ENCODE measurements at places on chromosomes 3 and 15. TPM values are rescaled to one million over a fixed set of nuclear protein-coding genes. Genes with fewer than 3 reads are reported as not detected.
A peak's percentile ranks its signal among the peaks of the same experiment; 100 is the strongest.

Gene SH3GL3
- 0.40 TPM for total RNA-seq

Gene SLC22A14
- total RNA-seq: 0.75 TPM

Gene HESX1
- 0.67 TPM for total RNA-seq

Gene FEZF2
- not detected for total RNA-seq

Gene NEK11
- total RNA-seq: 8.6 TPM

Gene ALDH1A2
- total RNA-seq: 0.47 TPM

Gene ZNF80
- total RNA-seq: not detected

Gene OXTR
- 8.0 TPM for total RNA-seq

Gene NOX5
- 0.05 TPM for total RNA-seq

Gene LRRC2
- total RNA-seq: under 0.01 TPM

Gene KCNAB1
- 0.80 TPM for total RNA-seq

GRCh38 chr15:95604634-95605036 is 725.9 kb upstream of the NR2F2 start:
- no peak for DNase-seq

DNA sequence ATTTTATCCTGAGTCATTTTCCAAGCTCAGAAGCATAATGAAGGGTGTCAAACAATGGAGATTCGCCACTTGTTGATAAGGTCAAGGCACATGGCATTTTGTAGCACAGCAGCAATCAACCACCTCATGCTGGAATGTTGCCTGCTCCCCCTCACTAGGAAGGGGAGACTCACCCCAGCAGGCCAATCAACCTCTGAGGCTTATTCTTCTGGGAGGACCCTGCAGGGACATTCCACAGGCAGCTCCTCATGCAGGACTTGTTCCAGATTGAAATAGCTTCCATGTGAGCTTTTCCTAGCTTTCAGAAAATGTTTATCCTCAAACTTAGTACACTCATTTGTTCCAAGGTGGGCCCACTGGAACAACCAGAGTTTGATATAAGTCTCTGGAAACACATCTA is 77.6 kb downstream of the SSR3 start:
- no peak for DNase-seq

- no peak for DNase-seq
Observed at GRCh38 chr3:53026382-53027162, 19.3 kb downstream of the SFMBT1 start.

DNA sequence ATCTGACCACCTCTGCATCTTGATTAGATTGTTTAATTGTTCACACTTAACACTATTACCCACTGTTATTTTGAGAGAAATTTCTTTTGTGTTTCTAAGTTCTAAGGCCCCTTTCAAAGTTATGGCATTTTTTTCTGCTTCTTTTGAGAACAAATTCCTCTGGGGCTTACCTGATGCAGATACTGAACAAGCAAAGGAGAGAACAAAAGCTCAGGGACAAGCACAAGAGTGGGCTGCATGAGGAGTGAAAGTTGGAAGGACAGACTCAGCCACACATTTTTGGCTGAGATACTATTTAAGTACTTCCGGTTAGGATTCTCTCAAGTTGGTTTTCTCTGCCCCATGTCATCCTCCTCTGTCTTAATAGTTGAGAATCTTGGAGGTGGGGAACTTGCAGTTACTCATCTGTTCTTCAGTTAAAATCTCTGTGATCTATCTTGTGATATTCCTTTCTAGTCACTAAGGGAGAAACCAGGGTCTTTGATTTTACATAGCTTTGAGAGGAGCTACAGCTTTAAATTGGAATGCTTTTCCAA is 54.7 kb downstream of the CMTM6 start:
- no peak for DNase-seq

GRCh38 chr3:14922863-14923262 is 24.5 kb upstream of the NR2C2 start:
- no peak for DNase-seq

- DNase-seq: no peak
Observed at GRCh38 chr3:33317963-33318709, 40.9 kb downstream of the FBXL2 start.

DNA sequence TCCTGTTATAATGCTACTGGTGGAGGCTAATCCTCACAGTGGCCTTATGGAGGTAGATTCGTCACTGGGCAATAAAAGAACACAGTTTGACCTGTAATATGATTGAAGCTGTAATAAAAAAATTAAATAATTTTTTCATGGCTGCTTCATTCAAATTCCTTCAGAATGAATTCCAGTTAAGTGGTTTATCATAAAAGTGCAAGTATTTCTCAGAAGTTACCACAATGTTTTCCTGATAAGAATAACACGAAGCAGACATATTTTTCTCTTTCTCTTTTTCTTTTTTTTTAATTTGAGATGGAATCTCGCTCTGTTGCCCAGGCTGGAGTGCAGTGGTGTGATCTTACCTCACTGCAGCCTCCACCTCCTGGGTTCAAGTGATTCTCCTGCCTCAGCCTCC is 15.6 kb downstream of the B4GALT4 start:
- no peak for DNase-seq

DNA sequence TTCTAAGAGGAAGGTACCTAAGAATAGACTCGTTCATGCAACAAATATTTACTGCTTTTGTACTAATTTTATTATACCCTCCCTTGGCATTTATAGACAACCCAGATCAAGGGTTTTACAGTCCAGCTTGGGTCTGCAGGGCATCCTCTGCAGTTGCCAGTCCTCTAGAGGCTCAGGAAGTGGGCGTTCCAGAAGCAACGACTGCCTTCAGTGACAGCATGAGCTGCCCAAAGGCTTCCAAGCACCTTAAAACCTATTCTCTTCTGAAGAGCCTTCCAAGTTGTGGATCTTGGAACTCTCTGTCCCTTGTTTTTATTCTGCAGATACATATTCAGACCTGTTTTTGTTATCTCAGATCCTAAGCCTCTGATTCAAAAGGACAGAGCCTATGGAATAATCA is 95.6 kb downstream of the RAD18 start:
- DNase-seq: no peak

DNA sequence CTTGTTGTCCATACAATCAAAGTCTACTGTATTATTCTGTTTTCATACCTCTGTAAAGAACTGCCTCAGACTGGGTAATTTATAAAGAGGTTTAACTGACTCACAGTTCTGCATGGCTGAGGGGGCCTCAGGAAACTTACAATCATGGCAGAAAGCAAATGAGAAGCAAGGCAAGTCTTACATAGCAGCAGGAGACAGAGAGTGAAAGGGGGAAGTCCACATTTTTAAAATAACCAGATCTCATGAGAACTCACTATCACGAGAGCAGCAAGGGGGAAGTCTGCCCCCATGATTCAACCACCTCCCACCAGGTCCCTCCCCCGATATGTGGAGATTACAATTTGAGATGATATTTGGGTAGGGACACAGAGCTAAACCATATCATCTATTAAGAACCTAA is 724.6 kb upstream of the CBLB start:
- DNase-seq: no peak

GRCh38 chr3:189027626-189028155 is 144.1 kb upstream of the TPRG1 start:
- DNase-seq: no peak

DNA sequence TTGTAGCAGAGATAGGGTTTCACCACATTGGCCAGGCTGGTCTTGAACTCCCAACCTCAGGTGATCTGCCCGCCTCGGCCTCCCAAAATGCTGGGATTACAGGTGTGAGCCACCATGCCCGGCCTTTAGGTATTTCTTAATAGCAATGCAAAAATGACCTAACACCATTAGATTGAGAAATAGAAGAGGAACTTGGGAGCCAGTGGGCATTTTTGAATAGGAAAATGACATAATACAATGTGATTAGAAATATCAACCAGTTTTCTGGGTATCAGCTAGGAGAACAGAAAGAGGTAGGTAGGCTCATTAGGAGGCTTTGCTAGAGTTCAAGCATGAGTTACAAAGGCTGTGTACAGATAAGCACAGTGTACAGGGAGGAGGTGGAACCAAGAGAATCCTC is 101.8 kb upstream of the TBC1D5 start:
- no peak for DNase-seq

DNA sequence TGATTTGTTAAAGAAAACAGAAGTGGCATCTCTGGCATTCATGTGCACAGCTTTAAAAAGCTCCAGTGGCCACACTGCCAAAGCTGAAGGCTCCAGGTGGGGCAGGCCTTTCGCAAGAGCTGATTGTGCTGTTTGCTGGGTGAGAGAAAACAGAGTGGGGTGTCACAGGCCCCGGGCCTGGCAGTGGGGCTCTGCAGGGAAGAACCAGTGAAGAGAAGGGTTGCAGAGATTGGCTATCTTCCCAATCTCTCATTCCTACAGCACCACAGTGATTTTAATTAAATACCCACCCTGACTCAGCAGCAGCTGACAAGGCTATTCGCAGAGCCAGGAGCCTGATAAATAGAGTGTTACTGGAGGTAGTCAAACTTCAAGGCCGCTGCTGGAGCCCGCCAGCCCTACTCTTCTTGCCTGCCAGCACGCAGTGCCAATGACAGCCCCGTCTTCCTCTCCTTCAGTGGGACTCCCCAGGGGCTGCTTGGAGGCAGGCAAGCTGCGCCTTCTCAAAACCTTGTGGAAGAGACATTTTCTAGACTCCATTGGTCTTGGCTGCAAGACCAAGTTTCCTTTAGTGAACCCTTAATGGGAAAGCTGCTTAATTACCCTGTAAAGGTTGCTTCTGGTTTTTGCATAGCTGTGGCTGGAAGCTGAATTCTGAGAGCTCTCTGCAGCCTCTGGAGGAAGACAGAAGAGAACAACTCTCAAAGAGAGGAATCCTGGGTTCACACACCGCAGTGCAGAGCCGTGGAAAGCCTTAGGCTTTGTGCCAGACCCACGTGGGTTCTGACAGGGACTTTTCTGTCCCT is 225.8 kb upstream of the SLCO3A1 start:
- peak; percentile 19 for DNase-seq

DNA sequence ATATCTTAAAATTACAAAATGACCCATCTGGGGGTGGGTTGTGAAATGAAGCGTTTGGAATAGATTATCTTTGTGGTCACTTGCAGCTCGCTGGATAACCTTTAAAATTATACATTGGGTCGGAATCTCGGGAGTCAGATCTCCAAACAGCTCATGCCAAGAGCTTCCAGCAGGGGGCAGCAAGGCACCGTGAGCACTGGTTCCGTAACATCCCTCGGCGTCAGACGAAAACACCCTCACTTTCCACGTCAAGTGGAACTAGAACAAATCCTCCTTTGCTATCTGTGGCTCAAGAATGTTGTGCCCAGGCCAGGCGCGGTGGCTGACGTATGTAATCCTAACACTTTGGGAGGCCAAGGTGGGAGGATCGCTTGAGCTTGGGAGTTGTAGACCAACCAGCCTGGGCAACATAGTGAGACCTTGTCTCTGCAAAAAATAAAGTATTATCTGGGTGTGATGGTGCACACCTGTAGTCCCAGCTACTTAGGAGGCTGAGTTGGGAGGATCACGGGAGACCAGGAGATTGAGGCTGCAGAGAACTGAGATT is 31.1 kb downstream of the UMPS start:
- peak; percentile 46 for DNase-seq

- DNase-seq: no peak
Observed at GRCh38 chr3:13587442-13587841, 38.5 kb downstream of the FBLN2 start.

DNA sequence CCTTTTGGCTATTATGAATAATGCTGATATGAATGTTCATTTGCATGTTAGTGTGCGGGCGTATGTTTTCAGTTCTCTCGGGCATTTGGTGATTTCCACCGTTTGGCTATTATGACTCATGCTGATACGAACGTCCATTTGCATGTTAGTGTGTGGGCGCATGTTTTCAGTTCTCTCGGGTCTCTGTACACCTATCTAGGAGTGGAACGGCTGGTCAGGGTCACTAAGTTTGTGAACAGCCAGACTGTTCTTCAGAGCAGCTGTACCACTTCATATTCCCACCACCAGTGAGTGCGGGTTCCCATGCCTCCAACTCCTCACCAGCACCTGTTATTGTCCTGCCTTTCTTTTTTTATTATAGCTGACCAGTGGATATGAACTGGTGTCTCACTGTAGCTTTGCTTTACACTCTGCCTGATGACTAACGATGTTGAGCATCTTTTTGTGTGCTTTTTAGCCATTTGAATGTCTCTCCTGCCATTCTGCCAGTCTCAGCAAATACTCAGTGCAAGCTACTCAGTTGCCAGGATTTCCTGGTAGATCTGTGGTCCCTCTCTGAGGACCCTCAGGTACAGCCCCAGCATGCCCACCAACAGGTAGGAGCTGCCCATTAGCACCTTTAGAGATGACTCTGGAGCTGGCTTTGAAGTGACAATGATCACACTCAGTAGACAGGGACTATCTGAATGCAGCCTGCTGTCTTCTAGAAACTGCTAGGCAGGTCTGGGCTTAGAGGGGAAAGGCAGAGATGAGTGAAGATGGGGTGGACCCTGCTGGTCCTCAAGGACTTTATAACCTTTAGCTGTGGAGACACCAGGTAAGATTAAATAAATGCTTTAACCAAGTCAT is 141.1 kb downstream of the XXYLT1 start:
- peak; percentile 71 for DNase-seq

DNA sequence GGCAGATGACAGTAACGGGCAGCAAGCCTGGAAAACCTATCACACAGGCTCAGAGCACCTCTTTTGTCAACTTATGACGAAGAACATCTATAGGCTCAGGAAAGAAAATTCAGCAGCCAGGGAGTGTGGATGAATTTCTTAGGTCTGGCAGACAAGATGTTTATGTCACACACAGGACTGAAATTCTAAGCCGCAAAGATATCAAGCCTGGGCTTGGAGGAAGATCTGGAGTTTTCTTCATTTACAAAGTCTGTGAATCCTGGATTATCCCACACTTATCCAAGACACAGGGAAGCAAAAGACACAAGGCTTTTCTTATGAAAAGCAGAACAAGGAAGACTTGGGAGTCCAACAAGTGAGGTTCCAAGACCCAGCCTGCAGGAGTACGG is 23.4 kb upstream of the CHCHD6 start:
- no peak for DNase-seq

DNA sequence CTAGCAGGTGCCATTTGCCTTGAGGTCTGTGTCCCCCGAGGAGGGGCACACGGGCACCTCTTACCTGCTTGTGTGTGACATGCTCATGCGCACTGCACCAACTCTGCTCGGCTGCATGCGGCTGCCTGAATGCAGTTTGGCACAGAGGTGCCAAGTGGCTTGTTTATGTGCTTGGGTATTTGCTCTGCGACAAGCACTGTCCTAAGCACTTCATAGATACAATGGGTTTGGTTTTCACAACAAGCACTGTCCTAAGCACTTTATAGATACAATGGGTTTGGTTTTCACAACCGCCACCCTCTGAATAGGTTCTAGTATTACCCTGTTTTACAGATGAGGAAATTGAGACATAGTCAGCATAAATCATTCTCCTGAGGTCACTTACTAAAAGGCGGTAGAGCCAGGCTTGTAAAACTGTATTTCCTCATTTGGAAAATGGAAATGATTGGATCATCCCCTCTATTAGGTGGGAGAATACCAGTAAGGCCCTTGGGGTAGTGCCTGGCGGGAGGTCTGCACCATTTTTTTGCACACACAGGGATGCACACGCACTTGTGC is 487 bp downstream of the ITIH4 start:
- DNase-seq: no peak

- no peak for DNase-seq
Observed at GRCh38 chr3:23602971-23603370, 202.8 kb upstream of the UBE2E1 start.

GRCh38 chr3:183591881-183592521 is 36.5 kb upstream of the KLHL6 start:
- DNase-seq: no peak

- peak; percentile 18 for DNase-seq
Observed at GRCh38 chr15:86355801-86356200, 276.1 kb downstream of the AGBL1 start.

Data from mammary epithelial cell (primary cell).